ENCODE measurements at places on chromosomes 6 and 20. TPM values are rescaled to one million over a fixed set of nuclear protein-coding genes. Genes with fewer than 3 reads are reported as not detected.

DNA sequence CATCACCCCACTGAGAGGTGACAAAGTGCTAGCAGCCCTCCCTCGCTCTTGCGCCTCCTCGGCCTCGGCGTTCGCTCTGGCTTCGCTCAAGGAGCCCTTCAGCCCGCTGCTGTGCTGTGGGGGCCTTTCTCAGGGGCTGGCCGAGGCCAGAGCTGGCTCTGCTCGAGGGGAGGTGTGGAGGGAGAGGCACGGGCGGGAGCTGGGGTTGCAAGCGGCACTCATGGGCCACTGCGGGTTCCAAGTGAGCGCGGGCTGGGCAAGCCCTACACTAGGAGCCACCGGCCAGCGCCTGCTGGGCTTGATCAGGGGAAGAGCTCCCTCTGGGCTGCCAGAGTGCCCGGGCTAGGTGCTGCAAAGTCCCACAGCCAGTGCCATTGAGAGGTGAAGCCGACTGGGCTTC lies 964.8 kb upstream of the GJE1 start:
- H3K4me1 ChIP-seq, result no peaks in the 10 kb centered on the region
- no peaks in the 10 kb centered on the region for H3K36me3 ChIP-seq
- no peak for DNase-seq
- H3K4me3 ChIP-seq, result no peak overlapping the region

DNA sequence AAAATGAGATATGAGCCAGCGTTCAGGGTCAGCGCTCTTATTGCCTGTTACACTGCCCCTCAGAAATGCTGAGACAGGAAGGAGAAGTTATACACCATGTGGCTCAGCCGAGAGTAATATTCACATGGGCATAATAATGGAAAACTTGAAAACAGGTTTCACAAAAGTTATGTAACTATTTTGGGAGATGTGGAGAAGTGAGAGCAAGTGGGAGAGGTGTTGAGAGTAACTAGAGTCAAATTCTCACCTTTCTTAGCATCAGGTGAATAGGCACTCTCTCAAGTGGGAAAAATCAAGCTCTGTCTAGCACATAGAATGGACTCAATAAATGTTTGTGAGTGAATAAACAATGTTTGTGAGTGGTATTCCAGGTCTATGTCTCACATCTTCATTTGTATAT lies 94.5 kb downstream of the TBX18 start:
- H3K4me3 ChIP-seq, result no peak overlapping the region
- no peaks in the 10 kb centered on the region for H3K27me3 ChIP-seq
- no peak overlapping the region for H3K27ac ChIP-seq
- H3K4me1 ChIP-seq, result no peaks in the 10 kb centered on the region
- DNase-seq, result no peak
- no peaks in the 10 kb centered on the region for H3K36me3 ChIP-seq

GRCh38 chr6:157648561-157648960 lies 174.5 kb upstream of the SNX9 start:
- H3K4me3 ChIP-seq, result no peak overlapping the region
- no peaks in the 10 kb centered on the region for H3K4me1 ChIP-seq
- H3K27ac ChIP-seq, result no peak overlapping the region
- no peaks in the 10 kb centered on the region for H3K36me3 ChIP-seq

DNA sequence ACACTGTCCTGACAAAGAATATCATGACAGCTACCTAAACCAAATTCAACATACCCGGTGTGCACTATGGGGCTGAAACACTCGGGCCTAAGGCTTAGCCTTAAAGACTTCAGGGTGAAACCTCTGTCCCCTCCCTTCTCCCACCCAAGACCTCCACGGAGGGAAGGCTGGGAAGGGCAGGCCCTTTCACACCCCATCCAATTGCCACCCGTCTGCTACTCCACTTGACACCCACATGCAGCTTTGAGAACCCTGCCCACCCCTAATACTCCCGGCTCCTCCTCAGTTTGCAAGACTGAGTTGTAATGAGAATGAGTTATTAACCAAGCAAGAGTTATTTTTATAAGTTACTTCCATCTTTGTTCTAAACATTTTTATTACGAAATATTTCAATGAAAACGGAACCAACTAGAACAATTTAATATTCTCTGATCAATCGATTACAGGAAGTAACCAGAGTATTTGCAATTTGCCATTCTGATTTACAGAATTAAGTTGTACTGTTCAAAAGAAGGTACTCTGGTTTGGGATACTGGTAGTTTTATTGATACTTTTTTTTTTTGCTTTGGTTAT lies 3.7 kb downstream of the TAF4 start:
- H3K27me3 ChIP-seq, result no peaks in the 10 kb centered on the region
- peaks cover 43% of the 10 kb centered on the region for H3K4me1 ChIP-seq
- no peaks in the 10 kb centered on the region for H3K36me3 ChIP-seq
- no peak for DNase-seq

- no peaks in the 10 kb centered on the region for H3K36me3 ChIP-seq
- DNase-seq, result no peak
- H3K4me1 ChIP-seq, result peaks cover 15% of the 10 kb centered on the region
- H3K27ac ChIP-seq, result no peak overlapping the region
- H3K27me3 ChIP-seq, result no peaks in the 10 kb centered on the region
Measured at GRCh38 chr6:714100-714499, 21.2 kb upstream of the EXOC2 start.

ZC3H12D gene
- polyA plus RNA-seq, result 7.1 TPM

DNA sequence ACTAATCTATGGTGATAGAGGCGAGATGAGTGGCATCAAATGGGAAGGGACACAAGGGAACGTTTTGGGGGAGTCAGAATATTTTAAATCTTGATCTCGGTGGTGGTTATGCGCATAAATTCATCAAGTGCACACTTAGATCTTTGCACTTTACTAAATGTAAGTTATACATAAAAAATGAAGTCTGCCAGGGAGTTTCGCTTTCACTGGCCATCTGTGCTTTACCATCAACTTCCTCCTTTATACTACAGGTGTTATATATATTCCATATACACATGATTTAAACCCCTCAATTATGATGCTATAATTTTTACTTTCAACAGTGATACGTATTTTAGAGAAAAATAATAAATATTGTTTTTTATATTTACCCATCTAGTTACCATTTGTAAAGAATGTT lies 97.6 kb upstream of the AKIRIN2 start:
- no peak overlapping the region for H3K4me3 ChIP-seq
- no peak for DNase-seq
- no peak overlapping the region for H3K27ac ChIP-seq
- H3K4me1 ChIP-seq, result no peaks in the 10 kb centered on the region
- peaks cover 2% of the 10 kb centered on the region for H3K27me3 ChIP-seq

FAM83C gene
- polyA plus RNA-seq, result not detected

TMC2 gene
- polyA plus RNA-seq, result not detected

- DNase-seq, result no peak
- peaks cover 12% of the 10 kb centered on the region for H3K4me1 ChIP-seq
- no peak overlapping the region for H3K27ac ChIP-seq
- no peak overlapping the region for H3K4me3 ChIP-seq
Measured at GRCh38 chr6:7257521-7258230, 55.3 kb downstream of the SSR1 start.

GRCh38 chr6:28712982-28713381 lies 187.3 kb downstream of the GPX5 start:
- no peaks in the 10 kb centered on the region for H3K36me3 ChIP-seq
- no peaks in the 10 kb centered on the region for H3K4me1 ChIP-seq
- DNase-seq, result no peak
- H3K27ac ChIP-seq, result no peak overlapping the region
- H3K27me3 ChIP-seq, result peaks cover 23% of the 10 kb centered on the region

DNA sequence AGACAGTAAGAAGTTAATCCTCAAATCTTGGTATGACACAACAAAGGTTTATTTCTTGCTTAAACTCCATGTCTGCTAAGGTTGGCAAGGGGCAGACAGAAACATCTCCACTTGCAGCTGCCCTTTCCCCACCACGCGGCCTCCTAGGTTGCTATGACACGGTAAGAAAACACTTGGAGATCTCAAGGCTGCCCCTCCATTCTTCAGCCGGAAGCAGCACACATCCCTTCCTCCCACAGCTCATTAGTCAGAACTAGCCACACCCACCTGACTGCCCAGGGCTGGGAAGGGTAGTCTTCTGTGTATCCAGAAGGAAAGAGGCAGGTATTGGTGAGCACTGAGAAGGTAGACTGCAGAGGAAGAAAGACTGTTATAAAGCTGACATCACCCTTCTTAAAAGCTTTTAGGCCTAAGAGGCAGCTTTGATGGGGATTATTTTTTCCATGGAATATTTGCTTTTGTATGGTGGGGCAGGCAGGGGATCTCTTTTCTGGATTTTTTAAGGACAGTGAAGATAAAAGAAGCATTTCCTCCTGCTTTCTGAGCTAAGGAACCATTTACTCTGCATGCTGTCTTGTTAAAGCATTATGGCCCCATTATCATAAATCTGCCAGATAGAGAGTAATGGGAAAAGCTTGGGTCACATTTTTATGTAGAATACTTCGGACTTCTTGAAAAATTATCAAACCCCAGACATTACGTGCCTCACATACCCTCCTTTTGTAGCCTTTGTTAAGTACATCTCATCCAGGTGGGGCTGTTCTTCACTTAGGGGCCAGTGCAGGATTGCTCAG lies 41.6 kb downstream of the MRAP2 start:
- DNase-seq, result no peak
- H3K27ac ChIP-seq, result no peak overlapping the region
- no peaks in the 10 kb centered on the region for H3K36me3 ChIP-seq
- H3K4me3 ChIP-seq, result no peak overlapping the region
- no peaks in the 10 kb centered on the region for H3K4me1 ChIP-seq
- no peaks in the 10 kb centered on the region for H3K27me3 ChIP-seq

TFAP2D gene
- not detected for polyA plus RNA-seq

DNA sequence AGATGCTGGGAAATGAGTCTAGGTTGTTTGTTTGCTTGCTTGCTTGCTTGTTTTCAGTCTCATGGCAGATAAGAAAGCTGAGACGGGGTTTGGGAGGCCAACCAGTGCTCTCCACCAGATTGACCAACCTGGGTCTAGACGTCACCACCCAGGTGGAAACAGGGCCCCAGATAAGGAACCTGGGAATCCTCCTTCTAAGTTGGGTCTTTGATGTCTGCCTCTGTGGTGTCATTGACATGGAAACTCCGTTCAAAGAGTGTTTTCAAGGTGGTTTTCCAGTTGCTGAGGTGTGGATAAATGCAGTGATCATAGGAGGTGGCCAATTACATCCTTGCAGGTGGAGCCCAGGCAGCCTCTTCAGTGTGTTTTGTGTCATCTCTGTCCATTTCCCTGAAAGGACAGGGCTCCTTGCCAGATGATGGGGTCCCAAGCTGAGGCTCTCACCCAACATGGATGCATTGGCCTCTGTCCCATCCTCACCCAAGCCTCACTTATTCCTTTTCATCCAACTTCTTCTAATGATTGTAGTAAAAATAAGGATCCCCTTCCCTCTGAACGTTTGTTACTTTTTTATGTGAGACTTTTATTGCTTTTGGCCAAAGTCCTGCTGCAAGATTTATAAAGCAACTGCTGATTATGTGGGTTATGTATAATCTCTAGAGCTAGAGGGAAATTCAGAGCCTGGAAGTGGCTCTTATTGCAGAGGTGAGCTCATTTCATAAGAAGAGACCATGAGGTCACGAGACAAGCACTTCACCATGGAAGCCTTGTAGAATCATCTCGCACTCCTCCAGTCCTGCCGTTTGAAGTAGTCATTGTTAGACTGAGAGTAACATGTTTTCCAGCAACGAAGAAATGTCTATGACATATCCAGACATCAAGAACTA lies 32.0 kb upstream of the SYNDIG1 start:
- no peak overlapping the region for H3K27ac ChIP-seq
- no peak for DNase-seq
- no peaks in the 10 kb centered on the region for H3K4me1 ChIP-seq
- no peaks in the 10 kb centered on the region for H3K36me3 ChIP-seq
- H3K4me3 ChIP-seq, result no peak overlapping the region

- H3K27me3 ChIP-seq, result no peaks in the 10 kb centered on the region
- H3K27ac ChIP-seq, result no peak overlapping the region
- no peak for DNase-seq
Measured at GRCh38 chr20:16535277-16535676, 38.0 kb downstream of the KIF16B start.

- no peak overlapping the region for H3K27ac ChIP-seq
- H3K4me3 ChIP-seq, result no peak overlapping the region
- no peak for DNase-seq
- no peaks in the 10 kb centered on the region for H3K27me3 ChIP-seq
- no peaks in the 10 kb centered on the region for H3K36me3 ChIP-seq
Measured at GRCh38 chr20:14716351-14716801, 379.0 kb upstream of the FLRT3 start.

DNA sequence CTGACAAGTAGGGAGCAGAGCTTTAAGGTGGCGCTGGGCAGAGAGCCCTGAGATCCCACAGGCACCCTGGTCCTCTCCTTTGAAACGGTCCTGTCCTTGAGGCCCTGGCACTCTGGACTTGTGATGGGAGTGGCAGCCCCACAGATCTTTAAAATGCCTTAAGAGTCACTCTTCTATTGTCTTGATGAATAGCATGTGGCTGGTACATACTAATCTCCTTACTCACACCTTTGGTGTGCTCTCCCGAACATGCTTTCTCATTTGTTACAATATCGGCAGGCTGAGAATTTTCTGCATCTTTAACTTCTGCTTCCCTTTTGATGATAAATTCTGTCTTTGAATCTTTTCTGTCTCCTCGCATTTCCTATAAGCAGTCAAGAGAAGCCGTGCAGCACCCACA lies 333.8 kb downstream of the TFAP2A start:
- no peak overlapping the region for H3K4me3 ChIP-seq
- no peak overlapping the region for H3K27ac ChIP-seq
- no peak for DNase-seq
- H3K4me1 ChIP-seq, result no peaks in the 10 kb centered on the region
- no peaks in the 10 kb centered on the region for H3K27me3 ChIP-seq

DNA sequence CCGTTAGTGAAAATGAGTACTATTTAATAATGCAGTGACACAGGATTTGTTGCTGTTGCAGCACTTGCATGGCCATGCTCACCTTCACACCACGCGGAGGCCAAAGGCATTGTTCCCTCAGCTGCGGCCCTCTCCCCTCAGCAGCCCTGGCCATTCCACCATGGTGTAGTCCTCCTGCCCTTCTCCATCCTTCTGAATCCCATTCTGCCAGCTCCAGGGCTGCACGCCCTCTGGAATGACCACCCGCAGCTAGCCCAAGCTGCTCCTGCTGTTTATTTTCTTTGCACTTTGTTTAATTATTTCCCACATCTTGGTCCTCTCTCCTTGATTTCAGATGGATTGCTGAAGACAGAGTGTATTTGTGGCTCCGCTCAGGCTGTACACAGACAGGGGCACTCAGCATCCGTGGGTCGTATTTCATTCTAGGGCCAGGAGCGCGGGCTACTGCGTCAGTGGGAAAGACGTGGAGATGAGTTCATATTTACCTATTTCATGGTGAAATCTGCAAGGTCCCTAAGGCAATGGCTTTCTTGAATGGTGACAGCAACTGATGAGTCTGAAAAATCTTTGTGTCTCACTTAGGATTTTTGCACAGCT lies 81.4 kb upstream of the DUSP22 start:
- no peaks in the 10 kb centered on the region for H3K27me3 ChIP-seq
- no peak overlapping the region for H3K4me3 ChIP-seq
- no peak overlapping the region for H3K27ac ChIP-seq
- H3K4me1 ChIP-seq, result peaks cover 26% of the 10 kb centered on the region
- H3K36me3 ChIP-seq, result no peaks in the 10 kb centered on the region

- DNase-seq, result no peak
- no peak overlapping the region for H3K27ac ChIP-seq
- no peaks in the 10 kb centered on the region for H3K4me1 ChIP-seq
- no peaks in the 10 kb centered on the region for H3K36me3 ChIP-seq
- no peak overlapping the region for H3K4me3 ChIP-seq
Measured at GRCh38 chr6:133683606-133684005, 205.3 kb upstream of the TCF21 start.

GRCh38 chr20:45967551-45968080 lies 4.4 kb downstream of the ZNF335 start:
- H3K27me3 ChIP-seq, result no peaks in the 10 kb centered on the region
- DNase-seq, result no peak
- H3K36me3 ChIP-seq, result peaks cover 61% of the 10 kb centered on the region
- H3K4me1 ChIP-seq, result peaks cover 28% of the 10 kb centered on the region
- H3K27ac ChIP-seq, result no peak overlapping the region
- H3K4me3 ChIP-seq, result no peak overlapping the region
